LHCN-M2 (cell line): ENCODE measurements at places on chromosomes 6 and 20.

DNA sequence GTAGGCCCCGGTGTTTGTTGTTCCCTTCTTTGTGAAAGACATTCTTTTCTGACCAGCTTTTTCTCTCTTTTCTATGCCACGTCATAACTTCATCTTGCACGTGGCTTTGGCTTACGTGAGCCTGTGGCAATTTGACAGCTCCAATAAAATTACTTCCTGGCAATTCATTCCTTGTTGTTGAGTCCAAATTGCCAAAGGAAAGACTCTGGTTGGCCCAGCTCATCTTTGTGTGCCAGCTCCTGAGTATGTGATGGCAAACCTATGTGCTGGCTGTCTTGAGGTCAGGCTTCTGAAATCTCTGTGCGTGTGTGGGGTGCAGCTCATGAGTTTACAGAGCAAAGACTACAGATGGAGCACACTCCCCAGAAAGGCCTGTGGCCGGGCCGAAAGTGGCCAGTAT, 272.5 kb upstream of the SGK1 start:
- peak; percentile 10 for DNase-seq

DNA sequence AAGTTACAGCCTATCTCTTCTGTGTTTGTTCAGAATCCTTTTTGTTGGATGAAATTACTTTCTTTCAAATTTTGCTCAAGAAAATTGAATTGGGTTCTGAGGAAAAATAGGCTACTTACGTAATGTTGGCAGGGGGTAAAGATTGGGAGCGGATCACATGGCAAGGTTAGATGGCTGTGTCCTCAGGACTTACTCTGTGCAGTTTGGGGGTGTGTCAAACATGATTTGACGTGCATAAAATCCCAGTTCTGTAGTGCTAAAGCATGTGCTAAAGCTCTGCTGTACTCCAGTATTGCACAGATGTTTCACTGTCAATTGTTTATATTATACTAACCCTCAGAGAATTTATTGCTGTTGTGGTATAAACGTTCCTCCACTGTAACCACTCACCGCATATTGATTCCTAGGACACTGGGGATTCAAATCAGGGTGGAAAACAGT, 2.6 kb downstream of the NT5E start:
- DNase-seq = peak; percentile 74

- no peak for DNase-seq
Observed at GRCh38 chr6:67933278-67933677, 701.8 kb upstream of the ADGRB3 start.

DNA sequence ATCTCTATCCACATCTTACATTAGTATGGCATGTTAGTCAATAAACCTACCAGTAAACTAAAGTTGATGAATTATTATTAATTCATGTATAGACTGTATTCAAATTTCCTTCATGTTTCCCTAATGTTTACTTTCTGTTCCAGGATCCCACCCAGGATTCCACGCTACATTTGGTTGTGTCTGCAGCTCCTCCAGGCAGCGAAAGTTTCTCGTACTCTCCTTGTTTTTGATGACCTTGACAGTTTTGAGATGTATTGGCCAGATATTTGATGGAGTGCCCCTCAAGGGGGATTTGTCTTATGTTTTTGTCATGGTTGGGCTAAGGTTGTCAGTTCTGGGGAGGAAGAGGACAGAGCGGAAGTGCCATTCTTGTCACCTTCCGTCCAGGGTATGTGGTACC, 445.2 kb upstream of the CDH4 start:
- DNase-seq = no peak
